ENCODE measurements at places on chromosomes 2 and 18. TPM values are rescaled to one million over a fixed set of nuclear protein-coding genes. Genes with fewer than 3 reads are reported as not detected.

- no peak for DNase-seq
These were observed 62.7 kb upstream of the DOCK10 start for GRCh38 chr2:225104971-225105370.

Gene LYG1
- 0.22 TPM for total RNA-seq

Gene COLEC11
- total RNA-seq = 0.07 TPM

Gene PLEKHH2
- 2.1 TPM for total RNA-seq

Gene CCDC178
- not detected for total RNA-seq

Gene CYP20A1
- 7.2 TPM for total RNA-seq

All from H7 (cell line).